Cerebellar nuclear complex (tissue), 1 donor: ENCODE measurements at places on chromosomes 1 and 21.

GRCh38 chr1:118945489-118945888 lies 42.7 kb downstream of the TBX15 start:
- DNase-seq: no peak

GRCh38 chr1:147238053-147238902 lies 4.2 kb upstream of the CHD1L start:
- DNase-seq: no peak

GRCh38 chr1:242585616-242586359 lies 61.3 kb upstream of the PLD5 start:
- DNase-seq: no peak

DNA sequence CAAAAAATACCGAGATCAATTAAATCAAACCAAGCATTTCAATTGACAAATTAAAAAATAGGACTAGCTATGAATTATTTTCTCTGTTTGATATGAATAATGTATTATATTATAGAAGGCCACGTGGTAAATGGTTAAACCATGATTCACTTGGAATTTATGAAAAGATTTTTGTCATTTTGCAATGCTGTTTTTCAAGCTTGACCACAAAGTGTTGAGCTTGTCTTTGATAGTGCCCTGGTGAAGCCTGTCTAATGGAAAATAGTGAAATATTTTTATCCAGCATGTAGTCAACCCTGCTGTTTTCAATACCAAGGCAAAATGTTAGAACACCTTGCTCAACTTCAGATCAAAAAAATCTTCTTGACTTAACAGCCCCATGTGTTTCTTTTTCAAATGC lies 288.0 kb upstream of the PRMT6 start:
- DNase-seq: no peak

- peak; percentile 22 for DNase-seq
Measured at GRCh38 chr1:235093696-235094592, 34.7 kb downstream of the TOMM20 start.

GRCh38 chr1:63729227-63729620 lies 44.6 kb upstream of the ROR1 start:
- DNase-seq: no peak

DNA sequence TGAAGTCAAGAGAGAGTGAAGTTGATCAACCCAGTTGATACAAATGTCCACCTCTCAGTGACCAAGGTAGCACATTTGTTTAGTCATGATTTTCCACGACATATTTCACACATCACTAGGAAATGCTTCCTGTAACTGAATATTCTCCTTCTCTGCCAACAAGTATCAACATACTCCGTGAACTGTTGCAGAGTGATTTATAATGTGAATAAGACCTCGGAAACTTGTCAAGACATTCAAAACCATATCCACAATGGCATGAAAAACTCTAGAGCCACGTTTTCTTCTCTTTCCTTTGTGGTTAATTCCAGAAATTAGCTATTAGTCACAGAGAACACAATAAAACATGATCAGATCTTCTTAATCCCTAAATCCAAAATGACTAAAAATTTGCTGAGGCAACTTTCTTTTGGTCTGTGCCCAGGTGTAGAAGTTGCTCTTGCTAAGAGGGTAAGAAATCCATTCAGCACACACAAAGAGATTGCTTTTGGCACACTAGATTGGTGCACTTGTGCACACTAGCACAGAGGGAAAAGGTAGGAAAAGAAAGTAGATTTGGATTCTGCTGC lies 244.3 kb upstream of the NRIP1 start:
- no peak for DNase-seq

DNA sequence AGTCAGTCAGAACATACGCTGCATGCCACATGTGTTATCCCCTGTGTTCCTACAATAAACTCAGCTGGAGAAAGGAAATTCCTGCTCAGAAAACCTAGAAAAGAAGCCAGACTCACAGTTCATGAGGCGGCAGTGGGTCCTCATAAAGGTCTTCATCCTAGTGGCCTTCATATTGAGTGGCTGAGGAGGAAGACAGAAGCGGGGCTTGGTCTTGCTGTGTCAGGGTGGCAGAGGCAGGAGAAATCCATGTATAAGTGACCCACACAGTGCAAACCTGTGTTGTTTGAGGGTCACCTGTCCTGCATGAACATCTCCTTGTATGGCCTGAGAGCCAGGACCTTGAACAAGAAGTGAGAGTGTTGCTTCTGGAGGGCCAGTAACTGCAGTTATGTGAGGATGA lies 4.0 kb upstream of the WNT3A start:
- DNase-seq: no peak

GRCh38 chr1:51622455-51622913 lies 5.6 kb downstream of the OSBPL9 start:
- no peak for DNase-seq

DNA sequence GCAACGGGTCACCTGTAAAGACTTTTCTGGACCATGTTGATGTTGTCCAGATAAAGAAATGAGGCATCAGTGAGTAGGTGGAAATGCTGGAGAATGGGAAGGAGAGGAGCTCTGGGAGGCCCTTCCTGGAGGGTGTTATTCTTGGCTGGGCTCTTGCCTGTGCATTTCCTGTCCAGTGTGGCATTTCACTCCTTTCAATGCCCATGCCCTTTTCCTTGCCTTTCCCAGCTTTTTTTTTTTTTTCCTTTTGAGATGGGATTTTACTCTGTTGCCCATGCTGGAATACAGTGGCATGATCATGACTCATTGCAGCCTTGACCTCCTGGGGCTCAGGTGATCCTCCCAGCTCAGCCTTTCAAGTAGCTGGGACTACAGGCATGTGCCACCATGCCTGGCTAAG lies 11.8 kb downstream of the NOS1AP start:
- DNase-seq: no peak

GRCh38 chr1:12185036-12185917 lies 18.5 kb downstream of the TNFRSF1B start:
- no peak for DNase-seq

GRCh38 chr1:15181564-15181963 lies 28.0 kb downstream of the TMEM51 start:
- DNase-seq: no peak

DNA sequence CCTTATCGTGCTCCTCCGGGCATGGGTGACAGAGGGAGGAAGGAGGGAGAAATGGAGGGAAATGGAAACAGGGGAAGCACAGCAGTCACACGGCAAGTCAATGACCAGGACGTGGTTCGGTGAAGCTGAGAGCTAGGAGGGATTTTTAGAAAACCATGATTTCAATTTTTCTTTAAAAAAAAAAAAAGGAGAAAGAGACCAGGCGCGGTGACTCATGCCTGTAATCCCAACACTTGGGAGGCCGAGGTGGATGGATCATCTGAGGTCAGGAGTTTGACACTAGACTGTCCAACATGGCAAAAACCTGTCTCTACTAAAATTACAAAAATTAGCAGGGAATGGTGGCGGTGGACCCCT lies 776 bp upstream of the TNFRSF9 start:
- DNase-seq: no peak

DNA sequence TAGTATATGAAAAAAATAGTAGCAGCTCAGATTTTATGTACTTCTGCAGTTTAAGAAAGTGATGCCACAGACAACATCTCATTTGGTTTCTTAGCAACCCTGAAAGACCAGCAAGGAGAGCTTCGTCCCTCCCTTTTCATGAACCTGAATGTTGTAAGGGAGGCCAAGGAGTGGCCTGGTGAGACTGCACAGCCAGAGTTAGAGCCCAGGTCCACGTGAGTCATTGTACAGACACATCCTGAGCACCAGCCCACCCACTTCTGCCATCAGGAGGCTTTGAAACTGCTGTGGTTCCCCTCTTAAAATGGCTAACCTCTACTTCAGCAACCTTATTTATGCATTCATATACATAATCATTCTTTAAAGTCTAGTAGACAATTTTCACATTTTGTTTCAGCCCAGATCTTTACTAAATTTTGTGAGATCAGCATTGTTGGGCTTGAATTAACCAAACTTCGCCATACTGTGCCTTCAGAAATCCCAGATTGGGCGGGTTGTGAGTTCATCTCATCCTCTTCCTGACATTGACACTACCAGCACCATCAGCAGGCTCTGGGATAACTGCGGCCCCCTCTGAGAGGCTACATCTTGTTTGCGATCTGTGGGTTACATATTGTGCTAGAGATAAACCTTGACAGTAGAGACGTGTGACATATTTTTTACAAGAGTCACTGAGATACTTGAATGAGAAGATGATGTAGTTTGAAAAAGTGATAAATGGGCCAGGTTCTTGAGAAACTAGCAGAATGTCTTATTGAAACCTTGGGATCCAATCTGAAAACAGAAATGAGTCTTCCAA lies 106.7 kb downstream of the CAMTA1 start:
- no peak for DNase-seq

DNA sequence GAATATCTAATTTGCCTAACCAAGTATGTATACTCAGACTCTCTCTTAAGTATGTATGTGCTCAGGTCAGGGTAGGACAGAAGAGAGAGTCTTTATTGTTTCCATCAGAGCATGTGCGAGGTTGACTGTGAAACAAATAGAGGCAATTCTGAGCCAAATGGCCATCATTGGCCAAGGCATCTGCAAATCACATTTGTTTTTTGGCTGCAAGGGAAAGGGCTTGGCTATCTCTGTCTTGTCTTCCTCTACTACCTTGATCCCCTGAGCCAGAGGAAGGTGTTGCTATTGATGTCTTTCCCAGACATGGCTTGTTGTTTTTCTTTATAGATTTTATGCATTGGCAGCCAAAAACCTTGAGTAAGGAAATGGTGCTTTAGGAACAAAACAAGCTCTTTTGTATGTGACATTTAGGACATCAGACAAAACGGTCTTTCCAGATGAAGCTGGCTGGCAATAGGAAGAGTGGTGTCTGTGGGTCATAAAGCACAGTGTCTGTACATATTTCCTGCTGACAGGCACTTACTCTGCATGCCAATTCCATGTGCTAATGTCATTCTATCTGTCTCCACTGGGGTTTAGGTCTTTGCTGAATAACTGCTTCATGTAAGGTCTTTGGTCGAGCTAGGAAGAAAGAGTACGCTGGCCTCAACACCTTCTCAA lies 163.3 kb downstream of the BRINP2 start:
- DNase-seq: no peak

GRCh38 chr1:3531928-3532327 lies 77.5 kb downstream of the ARHGEF16 start:
- DNase-seq: no peak

GRCh38 chr1:9271283-9271682 lies 21.4 kb upstream of the SPSB1 start:
- no peak for DNase-seq

DNA sequence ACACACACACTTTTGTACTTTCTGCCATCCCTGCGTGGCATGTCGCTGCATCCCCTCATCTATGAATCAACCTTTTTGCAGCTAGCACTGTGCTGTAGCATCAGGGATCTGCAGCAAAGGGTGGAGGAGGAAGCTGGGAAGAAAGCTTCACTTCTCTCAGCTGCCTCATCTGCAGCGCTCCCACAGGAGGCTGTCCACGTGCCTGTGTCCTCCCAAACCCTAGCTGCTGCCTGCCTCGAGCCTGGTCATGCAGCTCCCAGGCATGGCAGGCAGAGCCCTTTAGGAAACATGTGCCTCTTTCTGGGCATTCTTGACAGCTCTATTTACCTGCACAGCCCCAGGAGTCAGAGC lies 262.1 kb upstream of the SGIP1 start:
- no peak for DNase-seq

GRCh38 chr1:6923416-6923815 lies 138.2 kb downstream of the CAMTA1 start:
- DNase-seq: no peak

GRCh38 chr1:118151312-118151937 lies 33.6 kb downstream of the SPAG17 start:
- DNase-seq: no peak

DNA sequence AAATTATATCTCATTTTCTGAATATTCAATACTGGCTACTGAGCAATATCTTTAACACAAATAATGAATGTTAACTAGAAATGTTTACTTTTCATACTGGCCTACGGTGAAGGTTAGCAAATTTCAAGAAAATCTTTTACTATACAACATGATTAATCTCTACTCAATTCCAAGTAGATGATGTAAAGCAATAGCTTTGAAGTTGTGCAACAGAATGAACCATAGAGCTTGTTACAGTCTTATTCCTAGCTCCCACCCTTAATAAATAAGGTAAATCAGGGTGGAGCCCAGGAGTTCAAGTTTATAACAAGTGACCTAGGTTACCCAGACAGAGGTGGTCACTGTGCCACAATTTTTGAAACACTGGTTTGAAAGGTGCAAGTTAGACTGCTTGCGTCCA lies 1678.1 kb downstream of the KCNT2 start:
- DNase-seq: no peak

GRCh38 chr1:17927952-17928351 lies 172.8 kb downstream of the ACTL8 start:
- DNase-seq: no peak

GRCh38 chr1:108830119-108831008 lies 26.5 kb downstream of the AKNAD1 start:
- no peak for DNase-seq

GRCh38 chr1:89911191-89911991 lies 83.5 kb upstream of the ZNF326 start:
- DNase-seq: no peak

DNA sequence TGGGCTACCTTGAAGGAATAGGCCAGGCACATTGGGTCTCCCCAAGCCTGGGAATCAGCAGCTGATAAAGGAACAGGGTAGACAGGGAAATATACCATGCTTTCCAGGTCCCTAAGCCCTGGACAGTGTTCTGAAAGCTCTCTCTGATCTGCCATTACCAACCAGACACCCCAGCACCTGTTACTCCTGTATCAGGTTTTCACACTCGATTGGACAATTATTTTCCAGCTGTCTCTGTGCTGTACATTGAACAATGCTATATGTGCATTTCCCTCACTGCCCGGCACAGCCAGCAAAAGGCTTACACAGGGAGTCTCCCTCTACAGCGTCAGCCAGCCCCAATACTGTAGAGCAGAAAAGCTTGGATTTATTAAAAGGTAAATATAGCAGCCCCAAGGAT lies 4.7 kb downstream of the CFAP45 start:
- no peak for DNase-seq

DNA sequence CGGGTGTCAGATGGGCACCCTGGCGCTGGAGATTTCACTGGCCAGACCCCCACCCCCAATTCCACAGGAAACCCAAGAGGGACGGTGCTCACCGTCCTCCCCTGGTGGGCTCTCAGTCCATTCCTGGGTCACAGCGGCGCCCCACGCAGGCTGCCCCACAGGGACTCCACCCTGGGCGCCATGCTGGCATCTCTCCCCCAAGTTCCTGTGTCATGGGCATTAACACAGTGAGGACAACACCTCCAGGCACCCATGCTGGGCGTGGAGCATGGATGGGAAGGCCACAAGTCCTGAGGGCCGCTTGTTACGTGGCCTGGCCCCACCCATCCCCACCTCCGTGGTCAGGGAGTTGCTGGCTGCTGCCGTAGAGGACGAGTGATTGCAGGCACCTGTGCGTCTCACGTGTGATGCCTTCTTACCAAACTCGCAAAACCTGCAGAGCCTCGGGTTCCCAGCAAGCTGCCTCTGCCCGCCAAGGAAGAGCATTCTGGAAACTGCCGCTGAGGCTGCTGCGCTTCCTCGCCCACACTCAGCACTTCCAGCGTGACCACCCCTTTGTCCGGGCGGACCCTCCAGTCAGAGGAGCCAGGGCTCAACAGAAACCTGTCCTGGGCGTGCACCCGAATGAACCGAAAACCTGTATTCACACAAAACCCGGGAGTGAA lies 60.3 kb downstream of the SLX9 start:
- DNase-seq: no peak

GRCh38 chr1:46002551-46003150 lies 129.8 kb downstream of the PIK3R3 start:
- DNase-seq: no peak

- DNase-seq: no peak
Measured at GRCh38 chr1:12204140-12204539, 25.7 kb upstream of the VPS13D start.
